Activated CD8-positive, alpha-beta memory T cell treated with anti-CD3 and anti-CD28 coated beads, Interleukin-2, amount 50 U/mL, for 48 hours (primary cell): ENCODE measurements at places on chromosomes 12 and 14.
A peak's percentile ranks its signal among the peaks of the same experiment; 100 is the strongest.

- DNase-seq, result no peak
Measured at GRCh38 chr12:119302451-119303080, 32.0 kb upstream of the CCDC60 start.

- DNase-seq, result no peak
Measured at GRCh38 chr12:132176385-132176919, 32.2 kb downstream of the NOC4L start.

DNA sequence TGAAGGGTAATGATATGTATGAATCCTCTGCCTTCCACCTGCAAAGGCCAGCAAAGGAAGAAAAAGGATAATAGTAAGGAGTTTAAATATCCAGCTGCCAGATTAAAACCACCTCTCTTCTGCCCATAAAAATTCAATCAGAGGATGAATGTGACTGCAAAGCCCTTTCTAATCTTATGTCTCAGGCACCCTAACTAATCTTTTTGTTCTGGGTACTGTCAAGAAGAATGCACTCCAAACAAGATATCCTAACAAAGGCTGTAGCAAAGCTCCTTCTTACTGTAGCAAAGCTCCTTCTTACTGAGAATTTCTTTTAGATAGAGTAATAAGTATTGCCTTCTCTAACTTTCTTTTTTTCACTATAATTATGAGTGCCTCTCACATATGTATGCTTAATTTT is 91.8 kb downstream of the ST8SIA1 start:
- no peak for DNase-seq

DNA sequence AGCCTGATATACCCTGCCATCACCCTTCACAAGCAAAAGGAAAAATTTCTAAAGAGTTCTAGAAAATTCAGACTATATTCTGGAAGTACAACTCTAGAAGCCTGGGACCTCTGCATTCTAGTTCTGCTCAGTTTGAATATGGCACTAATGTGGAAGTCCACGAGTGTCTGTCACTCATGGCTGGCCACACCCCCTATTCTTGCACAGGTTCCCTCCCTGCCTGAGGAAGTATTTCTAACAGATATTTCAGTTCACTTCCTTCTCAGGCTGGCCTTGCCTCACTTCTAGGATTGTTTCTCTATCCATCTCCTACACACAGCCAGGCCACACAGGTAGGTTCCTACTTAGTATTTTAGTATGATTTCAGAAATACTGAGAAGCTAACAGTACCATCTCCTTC is 67.4 kb downstream of the PHLDA1 start:
- DNase-seq, result no peak

GRCh38 chr12:5492562-5492961 is 60.7 kb downstream of the NTF3 start:
- DNase-seq, result no peak

- DNase-seq, result no peak
Measured at GRCh38 chr12:3141339-3142321, 64.5 kb downstream of the TSPAN9 start.

DNA sequence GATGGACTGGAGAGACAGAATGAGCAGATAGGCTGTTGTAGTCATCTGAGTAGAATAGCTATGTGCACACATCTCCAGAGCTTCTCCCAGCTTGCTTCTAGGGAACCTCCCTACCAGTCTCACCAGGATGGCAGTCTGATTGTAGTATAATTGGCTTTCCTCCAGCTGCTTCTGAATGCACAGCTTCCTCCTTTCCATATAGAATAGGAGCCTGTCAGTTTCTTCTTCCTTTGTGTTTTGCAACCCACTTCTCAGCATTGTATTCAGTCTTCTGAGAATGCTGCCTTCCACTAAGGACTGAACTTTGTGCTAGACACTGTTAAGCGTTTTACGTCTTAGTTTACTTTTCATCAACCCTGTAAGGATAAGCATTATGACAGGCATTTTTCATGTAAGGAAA is 2.2 kb upstream of the CSAD start:
- DNase-seq, result no peak

- DNase-seq, result no peak
Measured at GRCh38 chr12:124664395-124665111, 97.1 kb upstream of the NCOR2 start.

DNA sequence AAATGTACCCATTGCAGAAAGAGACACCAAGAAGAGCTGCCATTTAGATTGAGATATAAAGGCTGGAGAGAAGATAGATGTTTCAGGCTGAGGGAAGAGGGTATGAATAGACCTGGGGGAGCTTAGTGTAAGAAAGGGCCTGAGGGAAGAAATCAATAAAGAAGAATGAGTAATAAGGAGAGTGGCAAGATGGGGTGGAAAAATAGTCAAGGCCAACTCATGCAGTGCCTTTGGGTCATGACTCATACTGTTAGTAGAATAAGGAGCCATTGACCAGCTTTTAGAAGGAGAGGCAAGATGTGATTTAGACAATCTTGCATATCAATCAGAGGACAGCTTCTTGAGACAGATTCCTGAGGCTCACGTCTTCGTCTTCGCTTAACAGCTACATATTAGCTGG is 287.5 kb downstream of the DUSP6 start:
- no peak for DNase-seq

DNA sequence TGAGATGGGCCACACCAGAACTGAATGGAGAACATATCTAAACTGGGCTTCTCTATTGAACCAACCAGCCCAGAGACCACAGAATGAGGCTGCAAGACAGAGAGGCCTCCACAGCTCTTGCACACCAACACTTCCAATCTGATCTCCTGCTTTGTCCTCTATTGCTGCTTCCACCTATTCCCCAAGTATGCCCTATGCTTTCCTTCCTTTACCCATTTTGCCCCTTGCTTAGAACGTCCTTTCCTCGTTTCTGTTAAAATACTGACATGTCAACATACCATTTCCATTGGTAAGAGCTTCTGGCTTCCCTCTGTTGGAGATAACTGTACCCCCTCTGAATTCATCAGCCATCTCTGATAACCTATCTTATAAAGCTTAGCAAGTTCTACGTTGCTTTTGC is 2.8 kb downstream of the SLC2A13 start:
- DNase-seq, result no peak

- no peak for DNase-seq
Measured at GRCh38 chr12:106994579-106995220, 7.8 kb upstream of the MTERF2 start.

GRCh38 chr12:2739832-2740641 is 54.7 kb upstream of the FKBP4 start:
- no peak for DNase-seq

DNA sequence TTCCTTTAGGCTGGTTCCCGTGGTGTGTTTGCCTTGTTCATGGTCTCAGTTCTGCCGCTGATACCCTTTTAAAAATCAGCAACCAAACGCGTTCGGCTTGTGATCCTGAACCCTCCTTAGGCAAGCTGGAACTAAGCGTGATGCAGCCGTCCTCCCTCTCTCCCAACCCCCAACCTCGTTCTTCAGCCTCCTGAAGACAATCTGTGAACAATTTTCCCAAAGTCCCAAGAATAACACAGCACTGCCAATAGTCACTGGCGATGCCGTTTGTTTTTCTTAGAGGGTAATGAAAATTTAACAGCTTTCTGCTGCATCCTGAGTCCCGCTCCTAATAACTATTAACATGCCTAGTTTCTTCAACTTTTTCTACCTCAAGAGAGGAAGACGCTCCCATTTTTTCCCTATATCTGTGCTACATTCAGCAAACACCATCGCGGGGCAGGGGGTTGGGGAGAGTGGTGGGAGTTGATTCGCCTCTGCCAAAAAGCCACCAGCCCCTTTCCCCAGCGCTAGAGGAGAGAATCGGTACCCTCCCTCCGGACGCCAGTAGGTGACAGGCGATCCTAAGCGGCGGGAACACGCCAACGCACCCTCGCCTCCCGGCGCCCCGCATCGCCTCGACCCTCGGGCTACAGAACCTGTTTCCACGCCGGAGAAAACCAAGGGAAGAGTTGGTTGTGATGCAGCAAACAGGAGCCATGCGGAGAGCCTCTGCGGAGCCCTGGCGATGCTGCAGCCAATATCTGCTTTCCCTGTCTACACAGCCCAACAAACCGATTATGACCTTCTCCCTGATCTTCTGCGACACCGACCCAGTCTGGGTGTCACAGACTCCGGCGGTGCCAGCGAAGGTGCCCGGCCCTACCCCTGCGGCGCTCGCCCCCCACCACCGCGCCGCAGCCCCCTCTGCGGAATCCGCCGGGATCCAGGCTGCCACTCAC is 752 bp downstream of the PRICKLE1 start:
- DNase-seq, result peak; percentile 57

DNA sequence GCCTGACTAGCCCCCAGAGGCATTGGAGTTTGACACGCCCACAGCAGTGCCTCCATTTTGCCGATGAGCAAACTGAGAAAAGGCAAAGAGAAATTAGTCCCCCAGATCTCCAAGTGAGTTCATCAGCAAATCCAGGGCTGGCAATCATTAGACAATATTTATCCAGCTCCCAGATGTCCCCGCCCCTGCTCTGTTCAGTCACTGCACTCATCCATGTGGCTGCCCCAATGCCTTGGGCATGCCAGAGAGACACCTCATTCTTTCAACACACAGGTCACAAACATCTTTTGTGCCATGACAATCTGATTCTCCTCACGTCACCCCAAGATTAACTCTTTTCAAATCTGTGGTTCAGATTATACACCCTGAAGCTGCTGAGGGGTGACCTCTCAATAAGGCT is 43.5 kb downstream of the DPF3 start:
- no peak for DNase-seq

- DNase-seq, result no peak
Measured at GRCh38 chr12:84982888-84983287, 53.2 kb downstream of the TSPAN19 start.

DNA sequence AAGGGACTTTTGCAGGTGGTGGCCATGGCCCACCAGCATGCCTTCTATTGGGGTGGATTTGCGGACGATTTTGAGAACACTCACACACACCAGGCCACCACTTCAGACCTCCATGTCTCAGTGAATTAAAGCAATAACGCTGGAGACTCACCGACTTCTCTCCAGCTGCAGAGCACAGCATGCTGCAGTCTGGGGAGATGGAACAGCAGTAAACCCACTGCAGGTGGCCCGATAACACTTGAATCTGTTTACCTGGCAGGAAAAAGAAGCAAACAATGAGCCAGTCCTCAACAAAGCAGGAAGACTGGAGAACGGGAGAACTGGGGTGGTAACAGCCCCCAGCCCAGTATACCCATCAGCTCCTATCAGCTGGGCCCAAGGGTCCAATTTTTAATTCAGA is 21.6 kb downstream of the RFC5 start:
- no peak for DNase-seq

DNA sequence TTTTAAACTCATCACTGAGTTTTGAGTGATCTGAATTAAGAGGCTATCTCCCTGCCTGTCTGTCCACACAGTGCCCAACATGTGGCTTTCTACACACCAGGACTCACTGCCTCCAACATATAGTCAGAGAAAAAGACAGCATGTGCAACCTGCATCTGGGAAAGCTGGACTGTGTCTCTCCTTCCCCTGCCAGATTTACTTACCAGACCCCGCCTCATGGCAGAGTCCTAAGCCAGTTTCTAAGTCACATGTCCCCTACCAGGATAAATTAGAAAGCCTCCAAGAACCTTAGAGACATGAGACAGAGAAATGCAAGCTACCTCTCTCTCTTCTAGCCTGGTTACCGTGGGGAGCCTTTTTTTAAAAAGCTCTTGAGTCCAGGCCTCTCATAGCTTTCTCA is 2.7 kb upstream of the HDAC7 start:
- DNase-seq, result no peak

- peak; percentile 64 for DNase-seq
Measured at GRCh38 chr14:60722357-60723115, 1.6 kb downstream of the SIX4 start.

- DNase-seq, result no peak
Measured at GRCh38 chr12:104974626-104975290, 11.4 kb upstream of the NOPCHAP1 start.

DNA sequence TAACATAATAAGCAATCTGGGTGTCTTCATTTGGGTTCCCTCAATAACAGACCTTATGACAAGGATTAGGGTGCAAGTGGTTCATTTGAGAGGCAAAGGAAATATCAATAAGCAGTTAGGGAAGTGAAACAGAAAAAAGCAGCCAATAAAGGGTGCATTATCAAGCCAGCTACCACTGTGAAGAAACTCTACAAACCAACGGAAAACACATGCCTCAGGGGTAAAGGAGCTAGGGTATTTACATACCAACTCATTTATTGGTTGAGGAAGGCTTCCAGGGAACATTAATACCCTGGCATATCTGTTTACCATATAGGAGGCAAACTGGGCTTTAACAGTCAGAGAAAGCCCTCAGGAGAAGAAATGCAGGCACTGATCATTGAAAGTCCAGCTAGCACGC is 22.7 kb upstream of the IFNG-AS1 start:
- no peak for DNase-seq

DNA sequence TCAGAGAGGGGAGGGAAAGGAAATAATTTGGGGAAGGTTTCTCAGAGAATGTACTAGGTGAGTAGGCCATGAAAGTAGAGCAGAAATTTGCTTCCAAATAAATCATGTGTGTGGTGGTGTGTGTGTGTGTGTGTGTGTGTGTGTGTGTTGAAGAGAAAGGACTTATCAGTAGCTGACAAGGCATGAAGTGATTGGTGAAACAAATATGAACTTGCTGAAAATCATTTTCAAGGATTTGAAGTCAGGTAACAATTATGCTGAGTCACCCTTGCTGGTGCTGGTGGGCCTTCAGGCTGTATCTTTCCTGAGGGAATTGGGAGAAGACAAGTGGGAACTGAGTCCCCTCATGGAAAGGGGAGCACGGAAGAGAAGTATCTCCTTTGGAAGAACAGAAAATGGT is 55.5 kb downstream of the HSD17B6 start:
- no peak for DNase-seq

- DNase-seq, result no peak
Measured at GRCh38 chr14:101249676-101250036, 311.6 kb upstream of the DIO3 start.

DNA sequence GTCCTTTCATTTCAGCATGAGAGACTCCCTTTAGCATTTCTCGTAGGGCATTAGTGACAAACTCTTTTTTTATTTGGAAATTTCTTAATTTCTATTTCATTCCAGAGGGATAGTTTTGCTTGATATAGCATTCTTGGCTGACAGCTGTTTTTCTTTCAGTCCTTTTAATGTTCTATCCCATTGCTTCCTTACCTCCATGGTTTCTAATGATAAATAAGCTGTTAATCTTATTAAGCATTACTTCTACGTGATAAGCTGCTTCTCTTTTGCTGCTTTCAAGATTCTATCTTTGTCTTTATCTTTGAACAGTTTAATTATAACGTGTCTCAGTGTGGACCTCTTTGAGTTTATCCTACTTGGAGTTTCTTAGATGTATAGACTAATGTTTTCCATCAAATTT is 11.6 kb upstream of the TMEM63C start:
- no peak for DNase-seq

- no peak for DNase-seq
Measured at GRCh38 chr12:124599074-124599999, 31.9 kb upstream of the NCOR2 start.

GRCh38 chr12:19140381-19141236 is 11.1 kb downstream of the PLEKHA5 start:
- DNase-seq, result no peak

GRCh38 chr12:132014092-132014914 is 64.6 kb downstream of the EP400 start:
- DNase-seq, result no peak

- peak; percentile 7 for DNase-seq
Measured at GRCh38 chr14:101215927-101216326, 312.4 kb upstream of the RTL1 start.

GRCh38 chr12:132490422-132491137 is 629 bp downstream of the FBRSL1 start:
- no peak for DNase-seq
